ENCODE measurements at places on chromosomes 1 and 21.

DNA sequence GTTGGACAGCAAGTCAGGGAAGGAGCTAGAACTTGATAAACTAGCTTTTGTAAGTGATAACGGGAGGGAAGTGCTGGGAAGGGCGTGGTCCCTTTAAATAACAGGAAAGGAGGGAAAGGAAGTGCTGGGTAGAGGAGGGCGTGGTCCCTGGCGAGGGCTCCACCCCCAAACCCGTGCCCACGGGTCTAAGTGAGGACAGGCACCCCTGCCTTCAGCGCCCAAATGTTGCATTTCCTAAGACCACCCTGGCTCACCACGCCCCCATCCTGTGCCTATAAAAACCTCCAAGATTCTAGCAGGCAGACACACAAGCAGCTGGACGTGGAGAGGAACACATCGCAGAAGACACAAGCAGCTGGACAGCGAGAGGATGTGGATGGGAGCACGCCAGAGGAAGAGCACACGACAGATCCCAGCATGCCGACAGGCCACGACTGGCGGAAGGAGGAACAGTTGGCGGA lies 58.5 kb downstream of the PALMD start:
- DNase-seq = no peak

- DNase-seq = no peak
These were observed 33.0 kb downstream of the PDE4B start for GRCh38 chr1:65825741-65826140.

DNA sequence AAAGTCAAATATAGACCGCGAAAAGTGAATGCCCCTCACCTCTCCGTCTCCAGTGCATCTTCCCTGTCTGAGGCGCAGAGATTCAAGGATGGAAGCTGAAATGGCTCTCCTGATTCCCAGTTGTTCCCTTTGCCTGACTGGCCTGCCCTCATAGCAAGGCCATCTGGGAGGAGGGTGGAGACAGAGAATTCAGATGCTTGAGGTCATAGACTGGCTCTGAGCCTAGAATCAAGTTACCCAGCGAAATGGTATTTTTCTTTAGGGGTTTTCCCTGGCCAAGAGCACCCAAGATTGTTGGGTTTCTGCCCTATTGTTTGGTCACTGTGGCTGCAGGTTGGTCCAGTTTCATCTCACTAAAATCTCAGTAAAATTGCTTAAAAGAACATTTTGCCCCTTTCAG lies 7.2 kb downstream of the METTL13 start:
- no peak for DNase-seq

DNA sequence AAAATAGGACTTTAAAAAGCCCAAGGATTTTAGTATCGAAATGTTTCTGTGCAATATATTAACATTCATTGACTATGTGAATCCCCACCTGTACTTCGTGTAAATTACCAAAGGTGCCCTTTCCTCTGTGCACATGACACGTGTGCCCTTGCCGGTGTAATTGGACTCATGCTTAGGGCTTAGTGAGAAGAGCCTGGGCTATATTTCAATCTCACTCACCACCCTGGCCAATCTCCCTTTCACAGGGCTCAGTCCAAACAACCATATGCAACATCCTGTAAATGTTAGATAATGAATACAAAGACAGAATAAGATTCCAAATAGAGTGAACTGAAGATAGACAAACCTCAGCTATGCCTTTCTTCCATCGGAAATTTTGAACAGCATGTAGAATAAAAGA lies 564.3 kb downstream of the USP25 start:
- DNase-seq = no peak

- no peak for DNase-seq
These were observed 67.5 kb upstream of the DUSP10 start for GRCh38 chr1:221809091-221810029.

GRCh38 chr21:28445141-28445830 lies 547.4 kb downstream of the LTN1 start:
- no peak for DNase-seq

DNA sequence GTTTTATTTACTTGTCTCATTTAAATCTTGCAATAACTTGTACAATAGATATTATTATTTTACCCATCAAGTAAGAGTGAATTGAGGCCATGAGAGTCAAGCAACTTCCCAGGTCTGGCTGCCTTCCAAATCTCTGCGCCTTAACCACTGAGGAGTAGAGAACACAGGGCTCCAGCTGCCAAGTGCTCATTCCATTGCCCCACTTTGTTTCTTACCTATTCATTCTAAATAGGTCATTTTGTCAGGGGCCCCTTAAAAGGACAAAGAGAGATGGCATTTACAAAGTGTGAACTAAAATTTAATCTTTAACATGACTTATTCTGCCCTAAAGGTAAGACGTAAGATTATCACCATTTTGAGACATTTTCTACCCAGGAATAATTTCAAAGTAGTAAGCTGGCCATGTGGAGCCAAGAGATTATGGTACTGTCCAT lies 3.5 kb downstream of the PPP1R15B start:
- DNase-seq = peak; percentile 75

GRCh38 chr1:47840393-47841190 lies 156.6 kb downstream of the TRABD2B start:
- no peak for DNase-seq

DNA sequence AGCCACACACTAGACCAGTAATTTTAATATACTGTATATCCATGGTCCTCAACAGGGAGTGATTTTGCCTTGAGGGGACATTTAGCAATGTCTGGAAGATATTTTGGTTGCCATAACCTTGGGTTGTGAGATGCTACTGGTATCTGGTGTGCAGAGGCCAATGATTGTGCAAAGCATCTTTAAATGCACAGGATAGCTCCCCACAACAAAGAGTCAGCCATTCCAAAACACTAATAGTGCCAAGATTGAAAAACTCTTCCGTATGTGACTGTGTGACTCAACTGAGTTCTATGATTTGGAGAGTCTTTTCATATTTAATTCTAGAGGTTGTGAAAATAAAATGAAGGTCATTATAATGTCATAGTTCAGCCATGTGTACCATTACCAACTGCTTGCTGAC lies 141.4 kb upstream of the CACYBP start:
- no peak for DNase-seq

GRCh38 chr1:245378311-245378722 lies 223.5 kb downstream of the KIF26B start:
- no peak for DNase-seq
